ENCODE measurements at places on chromosomes 2 and 18.

- no peak for DNase-seq
Observed at GRCh38 chr2:85797921-85798320, 44.1 kb downstream of the ATOH8 start.

DNA sequence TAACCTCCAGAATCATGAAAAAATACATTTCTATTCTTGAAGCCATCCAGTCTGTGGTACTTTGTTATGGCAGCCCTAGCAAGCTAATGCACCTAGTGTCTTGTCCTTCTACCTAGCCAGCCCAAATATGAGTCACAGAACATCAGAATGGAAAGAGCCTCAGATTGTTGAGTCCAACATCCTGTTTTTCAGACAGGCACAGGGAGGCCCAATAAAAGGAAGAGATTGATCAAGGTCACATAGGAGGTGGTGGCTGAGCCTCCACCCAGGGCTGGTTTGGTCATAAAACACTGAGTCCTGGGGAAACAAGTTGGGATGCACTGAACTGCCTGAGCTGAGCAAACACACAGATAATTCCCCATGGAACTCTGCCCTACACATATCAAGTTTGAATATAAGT is 195.5 kb downstream of the TTC32 start:
- DNase-seq: no peak

GRCh38 chr2:128469875-128470274 is 151.2 kb upstream of the HS6ST1 start:
- no peak for DNase-seq

DNA sequence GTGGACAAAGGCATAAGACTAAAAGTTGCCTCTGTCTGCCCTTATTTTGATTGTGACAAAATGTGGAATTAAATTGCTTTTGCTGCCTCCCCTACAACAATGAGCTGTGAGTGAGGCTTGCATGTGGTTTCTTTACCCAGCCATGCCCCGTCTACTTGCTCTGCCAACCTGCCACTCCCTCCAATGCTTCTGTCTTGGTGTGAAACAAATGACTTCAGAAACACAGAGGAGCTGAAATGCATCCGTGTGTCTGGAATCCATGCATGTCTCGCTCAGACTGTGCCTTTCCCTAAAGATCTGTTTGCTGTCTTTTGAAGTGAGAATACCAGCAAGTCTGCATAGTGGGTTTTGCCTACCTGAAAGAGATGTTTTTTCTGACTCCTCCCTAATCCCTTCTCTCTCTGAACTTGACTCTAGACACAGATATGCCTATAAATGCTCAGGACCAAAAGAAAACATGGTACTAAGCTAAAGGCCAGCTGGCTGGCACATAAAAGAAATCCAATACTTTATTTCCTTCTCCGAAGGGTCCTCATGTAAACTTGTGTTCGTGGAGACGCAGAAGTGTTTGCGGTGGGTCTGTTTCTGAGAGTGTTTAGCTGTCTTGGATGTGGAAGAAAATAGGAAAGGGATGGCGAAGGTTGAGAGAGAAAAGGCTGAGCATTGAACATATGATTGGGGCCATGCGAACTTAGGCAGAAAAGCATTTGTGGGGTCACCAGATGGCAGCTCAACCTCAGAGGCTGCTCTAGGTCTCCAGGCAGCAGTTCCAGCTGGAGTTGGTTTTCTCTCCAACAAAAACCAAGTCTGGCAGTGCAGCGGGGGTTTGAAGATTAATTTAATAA is 120.5 kb downstream of the CCBE1 start:
- DNase-seq: no peak

DNA sequence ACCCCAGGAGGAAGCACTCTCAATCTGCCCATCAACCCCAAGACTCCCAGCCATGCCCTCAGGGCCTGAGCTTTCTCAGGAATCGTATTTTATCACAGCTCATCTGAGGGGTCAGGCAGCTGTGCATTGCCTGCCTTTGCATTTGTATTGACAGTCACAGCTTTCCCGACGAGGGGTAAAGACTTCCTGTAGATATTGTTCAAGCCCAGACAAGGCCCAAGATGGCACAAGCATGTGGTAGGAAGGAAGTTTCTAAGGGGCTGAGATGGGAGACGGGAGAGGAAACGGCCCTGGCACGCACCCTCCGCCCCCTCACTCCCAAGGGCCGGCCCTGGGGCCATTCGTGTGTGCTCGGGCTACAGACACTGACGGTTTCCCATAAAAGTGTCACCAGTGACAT is 34.2 kb upstream of the PRLH start:
- no peak for DNase-seq

DNA sequence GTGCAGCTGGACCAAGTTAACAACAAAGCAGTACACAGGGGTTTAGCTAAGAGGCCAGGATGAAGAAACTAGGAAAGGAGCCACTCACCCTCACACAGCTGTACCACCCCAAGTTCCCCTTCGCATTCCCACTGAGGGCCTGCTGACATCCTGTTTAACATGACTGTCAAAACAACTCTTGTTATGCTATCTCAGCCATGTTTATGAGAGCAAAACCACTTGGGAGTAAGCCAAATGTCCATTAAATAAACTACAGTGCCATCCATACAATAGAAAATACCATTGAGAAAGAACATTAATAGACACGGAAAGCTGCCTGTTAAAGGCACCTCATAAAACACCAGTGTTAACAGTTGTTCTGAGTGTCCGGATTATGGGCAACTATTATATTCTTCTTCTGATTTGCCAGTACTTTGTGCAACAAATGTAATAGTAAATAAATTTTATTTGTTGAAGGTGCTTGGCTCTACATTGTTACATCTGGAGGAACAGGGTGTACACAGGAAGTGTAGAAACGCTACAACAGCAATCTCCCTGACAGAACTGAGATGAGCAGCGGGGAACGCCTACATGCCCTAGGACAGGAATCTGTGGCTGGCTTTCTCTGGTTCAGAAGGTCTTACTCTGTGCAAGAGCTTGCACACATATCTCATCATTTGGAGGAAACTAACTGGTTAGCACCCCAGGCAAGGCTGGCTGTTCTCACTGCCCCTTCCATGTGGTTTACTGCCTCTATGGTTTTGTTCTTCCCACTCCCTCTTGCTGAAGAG is 85.6 kb downstream of the EHD3 start:
- no peak for DNase-seq
